ENCODE measurements at places on chromosomes 11 and 22.

GRCh38 chr11:73729594-73730206 is 31.2 kb downstream of the RAB6A start:
- peak; percentile 60 for DNase-seq

GRCh38 chr11:64694821-64695365 is 28.1 kb downstream of the NRXN2 start:
- peak; percentile 83 for DNase-seq

GRCh38 chr22:19543970-19544708 is 19.9 kb upstream of the CLDN5 start:
- DNase-seq, result no peak

GRCh38 chr11:116960930-116961329 is 123.5 kb upstream of the APOA1 start:
- no peak for DNase-seq

DNA sequence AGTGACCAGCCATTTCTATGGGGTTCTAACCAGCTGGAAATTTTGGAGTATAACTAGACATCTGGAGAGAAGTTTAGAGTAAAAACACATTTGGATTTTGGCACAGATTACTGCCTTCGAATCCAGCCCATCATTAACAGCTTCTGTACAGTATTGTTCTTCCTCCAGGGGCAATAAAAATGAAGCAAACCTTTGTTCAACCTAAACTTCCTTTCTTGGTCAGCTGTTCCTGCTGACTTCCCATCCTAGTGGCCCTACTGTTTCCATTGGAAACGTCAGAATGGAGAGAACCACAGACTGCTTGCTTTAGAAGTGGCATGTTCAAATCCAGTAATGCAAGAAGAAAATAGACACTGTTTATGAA is 203.7 kb upstream of the MTMR2 start:
- DNase-seq, result no peak

DNA sequence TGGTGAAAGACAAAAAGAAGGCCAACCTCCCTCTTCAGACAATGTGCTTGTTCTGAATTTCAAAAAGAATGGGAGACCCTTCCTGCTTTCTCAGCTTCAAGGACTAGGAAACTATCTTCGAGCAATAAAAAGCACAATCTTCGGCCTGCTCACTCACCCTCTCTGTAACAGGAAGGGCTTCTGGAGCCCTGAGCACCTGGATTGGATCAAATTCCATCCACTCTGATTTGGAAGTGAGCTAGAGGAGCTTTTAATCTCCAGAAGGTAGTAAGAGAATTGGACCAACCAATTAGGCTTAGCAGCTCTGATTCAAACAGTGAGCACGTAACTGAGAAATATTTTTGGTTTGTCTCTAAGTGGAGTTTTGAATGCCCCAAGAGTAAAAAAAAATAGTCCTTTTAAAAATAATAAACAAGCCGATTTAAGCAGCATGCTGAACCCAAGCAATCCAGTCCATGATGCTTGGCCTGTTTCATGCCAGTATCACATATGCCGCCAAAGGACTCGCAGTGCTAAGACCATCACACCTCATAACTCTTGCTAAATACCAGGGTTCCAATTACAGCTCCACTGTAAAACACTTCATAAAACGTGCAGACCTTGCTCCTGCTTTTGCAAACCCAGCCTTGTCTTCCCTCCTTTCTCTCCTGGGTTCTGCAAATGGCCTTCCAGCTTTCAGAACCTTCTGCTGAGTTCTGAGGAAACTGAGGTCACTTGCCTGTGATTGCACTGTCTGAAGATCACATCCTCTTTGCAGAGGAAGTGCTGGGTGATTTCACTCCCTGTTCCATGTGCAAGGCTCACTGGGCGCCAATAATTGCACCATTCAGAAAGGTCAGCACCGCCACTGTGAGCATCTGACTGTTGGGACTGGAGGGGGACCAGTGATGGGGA is 74.4 kb downstream of the SLC1A2 start:
- no peak for DNase-seq

DNA sequence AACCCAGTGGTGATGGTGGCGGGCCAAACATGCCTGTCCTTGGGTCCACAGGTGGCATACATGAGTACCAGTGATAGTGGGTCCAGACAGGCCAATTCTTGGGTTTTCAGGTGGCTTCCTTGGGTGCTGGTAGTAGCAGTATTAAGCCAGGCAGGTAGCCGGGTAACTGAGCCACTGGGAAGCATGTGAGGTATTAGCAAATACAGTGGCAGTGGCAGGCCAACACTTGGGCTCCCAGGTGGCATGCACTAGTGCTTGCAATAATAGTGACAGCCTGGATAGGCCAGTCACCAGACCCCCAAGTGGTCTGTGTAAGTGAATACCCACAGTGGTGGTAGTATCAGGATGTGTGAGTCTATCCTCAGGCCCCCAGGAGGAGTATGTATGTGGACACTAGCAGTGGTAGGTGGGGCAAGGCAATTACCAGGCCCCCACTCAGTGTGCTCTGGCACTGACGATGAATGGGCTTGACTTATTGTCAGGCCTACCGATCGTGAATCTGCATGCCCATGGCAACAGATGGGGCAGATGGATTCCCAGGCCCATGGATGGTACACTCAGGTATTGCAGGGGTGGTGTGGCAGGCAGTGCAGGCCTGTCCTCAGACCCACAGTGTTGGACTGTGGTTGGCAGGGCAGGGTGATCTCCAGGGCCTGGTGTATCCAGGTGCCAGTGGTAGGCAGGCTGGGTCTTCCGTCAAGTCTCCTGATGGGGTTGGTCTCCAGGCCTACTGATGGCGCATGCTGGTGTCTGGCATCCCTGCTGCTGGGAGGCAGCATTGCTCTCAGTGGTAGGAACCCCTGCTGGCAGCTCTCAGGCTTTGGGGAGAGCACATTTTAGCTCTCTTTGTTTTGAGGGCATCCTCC is 840.7 kb downstream of the FAM181B start:
- DNase-seq, result no peak

DNA sequence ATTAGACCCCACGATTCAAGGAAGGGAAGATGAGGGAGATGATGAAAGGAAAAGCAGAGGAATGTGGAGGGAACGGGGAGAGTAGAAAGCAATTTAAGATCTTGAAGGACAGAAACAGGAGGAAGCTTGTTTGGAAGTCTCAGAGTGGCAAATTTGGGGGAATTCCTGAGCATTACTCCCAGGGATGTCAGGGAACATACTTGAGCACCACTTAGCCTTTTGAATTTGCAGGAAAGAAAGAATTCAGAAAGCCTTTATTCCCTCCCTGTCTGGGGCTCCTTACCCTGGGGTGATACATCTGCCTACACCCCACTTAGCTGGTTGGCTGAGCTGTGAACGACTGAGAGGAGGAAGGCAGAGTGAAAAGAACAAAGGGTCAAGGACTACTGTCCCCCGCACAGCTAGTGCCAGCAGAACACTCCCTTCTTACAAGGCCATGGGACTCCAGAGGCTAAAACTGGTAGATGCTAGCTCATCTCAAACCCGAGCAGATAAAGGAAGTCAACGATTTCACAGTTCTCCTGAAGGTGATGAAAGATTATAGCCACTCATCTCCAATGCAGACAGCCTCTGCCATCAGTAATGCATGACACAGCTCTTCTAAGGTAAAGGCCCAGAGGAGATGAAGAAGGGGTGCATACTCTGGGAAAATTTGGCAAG is 84.0 kb upstream of the AKIP1 start:
- no peak for DNase-seq

GRCh38 chr11:97996762-97997161 is 1024.0 kb upstream of the CNTN5 start:
- DNase-seq, result no peak

GRCh38 chr11:74639533-74639932 is 47.2 kb downstream of the POLD3 start:
- DNase-seq, result peak; percentile 29

- DNase-seq, result no peak
Measured at GRCh38 chr11:61022311-61023085, 51.0 kb downstream of the CD6 start.

- DNase-seq, result no peak
Measured at GRCh38 chr22:24725736-24726135, 48.8 kb downstream of the PIWIL3 start.

GRCh38 chr11:117997823-117998579 is 11.8 kb downstream of the IL10RA start:
- DNase-seq, result no peak

DNA sequence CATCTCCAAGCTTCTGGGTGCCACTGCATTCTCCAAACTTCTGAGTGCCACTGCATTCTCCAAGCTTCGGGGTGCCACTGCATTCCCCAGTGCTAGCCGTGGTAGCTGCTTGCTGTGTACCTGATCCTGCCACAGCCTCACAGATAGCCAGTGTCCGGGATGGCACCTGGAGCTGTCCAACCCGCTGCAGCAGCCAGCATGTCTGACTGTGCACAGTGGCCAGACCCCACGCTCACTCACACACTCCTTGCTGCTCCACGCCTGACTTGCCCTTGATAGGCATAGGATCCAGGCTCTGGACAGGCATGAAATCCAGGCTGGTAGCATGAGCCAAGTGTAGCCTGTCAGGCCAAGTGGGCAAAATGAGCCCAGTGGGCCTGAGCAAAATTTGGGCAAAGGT is 465.0 kb downstream of the GUCY1A2 start:
- DNase-seq, result no peak

GRCh38 chr11:7512525-7513233 is 1.1 kb upstream of the PPFIBP2 start:
- DNase-seq, result no peak

- no peak for DNase-seq
Measured at GRCh38 chr22:36154423-36154945, 6.1 kb downstream of the APOL3 start.

- DNase-seq, result no peak
Measured at GRCh38 chr11:125389339-125390166, 106.5 kb downstream of the FEZ1 start.

Measured in glutamatergic neuron (in vitro differentiated cells).